Testis (tissue), 5 donors: ENCODE measurements at places on chromosomes 3 and 15.

DNA sequence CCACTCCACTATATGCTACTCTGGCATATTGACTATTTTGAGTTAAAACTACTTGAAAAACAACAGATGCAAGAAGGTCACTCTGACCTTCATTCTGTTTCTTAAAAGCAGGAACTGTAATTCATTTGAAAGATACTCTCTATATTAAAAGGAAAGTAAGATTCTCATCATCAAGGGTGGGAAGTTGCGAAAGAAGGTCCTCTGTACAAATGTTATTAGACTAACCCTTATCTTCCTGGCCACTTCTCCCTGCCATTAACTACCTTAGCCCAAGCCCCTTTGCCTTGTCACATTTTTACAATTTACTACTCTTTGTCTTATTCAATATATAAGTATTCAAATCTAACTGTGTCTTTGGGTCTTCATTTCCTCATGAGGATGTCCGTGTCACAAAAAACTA lies 16.1 kb downstream of the SIDT1 start:
- no peaks in the 10 kb centered on the region for H3K36me3 ChIP-seq
- no peak for DNase-seq
- H3K27me3 ChIP-seq: no peaks in the 10 kb centered on the region
- no peak overlapping the region for H3K27ac ChIP-seq

DNA sequence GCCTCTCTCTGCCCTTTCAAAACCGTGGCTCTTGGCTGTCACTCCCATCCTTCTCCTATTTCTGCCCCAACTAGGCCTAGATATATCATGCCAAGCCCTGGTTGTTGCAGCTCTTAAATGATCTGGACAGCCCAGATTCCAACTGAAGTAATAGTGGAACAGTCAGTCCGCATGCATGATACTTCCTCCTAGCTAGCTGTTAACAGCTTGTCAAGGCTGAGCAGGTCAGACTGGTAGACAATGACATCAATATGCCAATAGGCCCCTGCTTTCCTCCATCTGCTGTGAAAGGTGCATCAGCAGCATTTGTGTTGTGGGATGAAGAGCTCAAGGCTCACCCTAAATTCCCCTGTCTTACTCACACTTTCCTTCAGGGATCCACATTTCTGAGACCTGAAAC lies 527.7 kb upstream of the TGFBR2 start:
- H3K27ac ChIP-seq: no peak overlapping the region
- no peaks in the 10 kb centered on the region for H3K36me3 ChIP-seq
- no peaks in the 10 kb centered on the region for H3K27me3 ChIP-seq
- no peaks in the 10 kb centered on the region for H3K4me1 ChIP-seq
- DNase-seq: no peak

GRCh38 chr3:7204848-7205156 lies 343.9 kb downstream of the GRM7 start:
- H3K4me1 ChIP-seq: peaks cover 6% of the 10 kb centered on the region
- no peak overlapping the region for H3K4me3 ChIP-seq
- DNase-seq: no peak
- H3K36me3 ChIP-seq: no peaks in the 10 kb centered on the region

- no peaks in the 10 kb centered on the region for H3K4me1 ChIP-seq
- H3K27me3 ChIP-seq: no peaks in the 10 kb centered on the region
Measured at GRCh38 chr3:170523248-170523647, 62.6 kb downstream of the SLC7A14 start.

- H3K36me3 ChIP-seq: no peaks in the 10 kb centered on the region
- no peaks in the 10 kb centered on the region for H3K27me3 ChIP-seq
Measured at GRCh38 chr3:122366379-122366749, 16.7 kb downstream of the MIX23 start.

DNA sequence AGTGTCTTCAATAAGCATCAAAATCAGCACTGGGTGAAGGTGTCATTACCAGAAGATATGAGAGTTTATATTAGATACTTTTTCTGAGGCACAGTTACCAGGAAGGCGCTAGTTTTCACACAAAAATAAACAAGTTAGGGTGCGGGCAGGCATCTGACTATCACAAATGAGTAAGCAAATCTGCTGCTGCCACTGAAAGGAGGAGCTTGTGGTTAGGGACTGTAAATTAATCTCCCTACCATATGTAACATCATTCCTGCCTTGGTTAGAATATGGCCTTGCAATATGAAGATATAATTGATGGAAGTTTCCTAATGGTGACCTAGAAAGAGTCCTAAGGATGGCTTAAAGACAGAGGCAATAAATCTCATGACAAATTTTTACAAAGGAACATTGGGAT lies 19.5 kb upstream of the EID1 start:
- DNase-seq: no peak
- H3K4me3 ChIP-seq: no peak overlapping the region
- no peak overlapping the region for H3K27ac ChIP-seq
- no peaks in the 10 kb centered on the region for H3K36me3 ChIP-seq
- H3K27me3 ChIP-seq: no peaks in the 10 kb centered on the region

DNA sequence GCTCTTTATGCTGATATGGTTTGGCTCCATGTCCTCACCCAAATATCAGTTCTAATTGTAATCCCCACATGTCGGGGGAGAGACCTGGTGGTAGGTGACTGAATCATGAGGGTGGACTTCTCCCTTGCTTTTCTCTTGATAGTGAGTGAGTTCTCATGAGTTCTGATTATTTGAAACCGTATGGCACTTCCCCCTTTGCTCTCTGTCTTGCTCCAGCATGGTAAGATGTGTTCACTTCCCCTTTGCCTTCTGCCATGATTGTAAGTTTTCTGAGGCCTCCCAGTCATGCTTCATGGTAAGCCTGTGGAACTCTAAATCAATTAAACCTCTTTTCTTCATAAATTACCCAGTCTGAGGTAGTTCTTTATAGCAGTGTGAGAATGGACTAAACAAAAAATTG lies 107.6 kb downstream of the IMPG2 start:
- no peak overlapping the region for H3K27ac ChIP-seq
- no peaks in the 10 kb centered on the region for H3K4me1 ChIP-seq
- no peak overlapping the region for H3K4me3 ChIP-seq
- H3K36me3 ChIP-seq: no peaks in the 10 kb centered on the region
- H3K27me3 ChIP-seq: no peaks in the 10 kb centered on the region
- no peak for DNase-seq

GRCh38 chr3:42690191-42690590 lies 4.9 kb downstream of the KLHL40 start:
- H3K27me3 ChIP-seq: no peaks in the 10 kb centered on the region
- no peak overlapping the region for H3K27ac ChIP-seq
- H3K4me3 ChIP-seq: no peak overlapping the region
- no peak for DNase-seq
- peaks cover 4% of the 10 kb centered on the region for H3K4me1 ChIP-seq
- H3K36me3 ChIP-seq: no peaks in the 10 kb centered on the region

DNA sequence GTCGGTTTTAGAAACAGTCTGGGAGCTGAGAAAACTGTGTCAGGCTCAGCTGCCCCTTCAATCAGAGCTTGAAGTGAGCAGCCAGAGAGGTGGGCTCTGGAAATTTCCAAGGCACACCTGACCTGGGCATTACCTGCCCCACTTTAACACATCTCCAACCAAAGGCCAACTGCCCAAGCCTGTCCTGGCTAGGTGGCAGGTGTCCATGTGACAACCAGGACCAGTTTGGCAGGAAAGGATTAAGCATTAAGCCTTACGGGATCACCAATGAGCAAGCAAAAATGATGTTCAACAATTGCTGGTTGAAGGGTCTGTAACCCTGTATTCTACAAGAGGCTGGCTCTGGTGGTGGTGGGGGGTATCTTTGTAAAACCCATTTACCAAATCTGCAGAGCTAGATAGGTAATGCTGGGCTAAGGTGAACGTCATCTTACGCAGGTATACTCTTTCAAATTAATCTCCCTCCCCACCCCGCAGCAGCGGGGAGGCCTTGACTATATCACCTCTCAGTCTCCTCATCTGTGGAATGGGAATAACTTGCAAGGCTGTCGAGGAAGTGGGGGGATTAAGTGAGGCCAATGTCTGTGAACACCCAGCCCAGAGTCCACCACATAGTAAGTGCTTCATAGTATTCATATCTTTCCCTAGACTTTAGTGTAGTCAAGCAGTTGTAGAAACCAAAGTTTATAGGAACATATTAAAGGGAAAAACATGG lies 183.2 kb downstream of the MEGF11 start:
- no peak for DNase-seq
- no peak overlapping the region for H3K4me3 ChIP-seq
- H3K27ac ChIP-seq: no peak overlapping the region
- H3K4me1 ChIP-seq: peaks cover 5% of the 10 kb centered on the region
- H3K36me3 ChIP-seq: no peaks in the 10 kb centered on the region
- no peaks in the 10 kb centered on the region for H3K27me3 ChIP-seq

DNA sequence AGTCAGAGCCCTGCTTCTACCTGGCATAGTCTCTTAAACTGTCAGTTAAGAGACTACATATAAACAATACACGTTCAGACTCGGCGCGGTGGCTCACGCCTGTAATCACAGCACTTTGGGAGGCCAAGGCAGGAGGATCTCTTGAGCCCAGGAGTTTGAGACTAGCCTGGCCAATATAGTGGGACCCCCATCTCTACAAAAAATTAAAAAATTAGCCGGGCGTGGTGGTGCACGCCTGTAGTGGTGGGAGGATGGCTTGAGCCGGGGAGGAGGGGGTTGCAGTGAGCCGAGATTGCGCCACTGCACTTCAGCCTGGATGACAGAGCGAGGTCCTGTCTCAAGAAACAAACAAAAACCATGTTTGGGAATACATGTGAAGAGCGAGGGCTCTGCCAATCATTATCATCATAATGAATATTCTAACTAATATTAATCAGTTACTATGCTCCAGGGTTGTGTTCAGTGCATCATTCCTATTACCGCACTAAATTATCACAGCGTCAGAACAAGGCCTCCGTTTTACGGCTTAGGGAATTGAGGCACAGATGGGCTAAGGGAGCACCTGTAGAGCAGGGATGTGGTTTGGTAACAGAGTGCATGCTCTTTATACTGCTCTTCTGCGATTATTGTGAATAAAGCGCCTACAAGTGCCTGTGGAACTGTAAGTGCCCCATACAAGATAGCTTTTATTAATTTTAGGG lies 844 bp upstream of the UQCC5 start:
- no peaks in the 10 kb centered on the region for H3K36me3 ChIP-seq
- H3K4me3 ChIP-seq: no peak overlapping the region
- H3K27me3 ChIP-seq: no peaks in the 10 kb centered on the region
- peaks cover 51% of the 10 kb centered on the region for H3K4me1 ChIP-seq
- DNase-seq: peak; percentile 14
- H3K27ac ChIP-seq: no peak overlapping the region

DNA sequence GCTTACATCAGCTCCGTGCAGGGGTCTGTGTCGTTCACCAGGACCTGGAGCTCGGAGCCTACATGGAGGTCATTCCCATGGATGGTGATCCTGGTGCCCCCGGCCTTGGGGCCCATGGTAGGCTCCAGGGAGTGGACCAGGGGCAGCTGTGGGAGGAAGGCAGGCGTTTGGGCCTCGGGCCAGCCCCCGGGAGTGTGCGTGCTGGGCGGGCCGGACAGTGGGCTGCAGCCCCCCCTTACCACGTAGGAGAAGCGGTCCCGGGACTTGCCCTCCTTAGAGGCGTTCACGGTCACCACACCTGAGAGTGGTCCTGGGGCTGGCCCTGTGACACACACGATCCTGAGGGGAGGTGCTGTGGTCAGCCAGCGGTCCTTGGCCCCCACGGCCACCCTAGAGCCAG lies 29.6 kb downstream of the H1-8 start:
- H3K36me3 ChIP-seq: no peaks in the 10 kb centered on the region
- no peak for DNase-seq

DNA sequence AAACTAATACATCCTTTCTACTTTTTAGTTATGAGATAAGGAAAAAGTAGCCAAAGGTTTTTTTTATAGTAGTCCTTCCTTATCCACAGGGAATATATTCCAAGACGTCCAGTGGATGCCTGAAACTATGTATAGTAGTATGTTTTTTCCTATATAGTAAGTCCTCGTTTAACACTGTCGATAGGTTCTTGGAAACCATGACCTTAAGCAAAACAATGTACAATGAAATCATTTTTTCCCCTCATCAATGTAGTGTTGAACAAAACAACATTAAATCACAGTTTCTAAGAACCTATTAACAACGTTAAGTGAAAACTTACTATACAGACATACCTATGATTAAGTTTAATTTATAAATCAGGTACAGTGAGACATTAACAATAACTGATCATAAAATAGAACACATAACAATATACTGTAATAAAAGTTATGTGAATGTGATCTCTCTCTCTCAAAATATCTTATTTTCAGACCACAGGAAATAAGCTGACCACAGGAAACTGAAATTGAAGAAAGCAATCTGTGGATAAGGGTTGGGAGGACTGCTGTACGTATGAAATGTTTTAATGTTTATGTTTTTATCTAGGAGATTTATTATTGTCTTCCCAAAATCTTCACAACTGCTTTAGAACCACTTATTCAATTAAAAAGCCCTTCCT lies 20.6 kb downstream of the COPS2 start:
- H3K4me3 ChIP-seq: no peak overlapping the region
- H3K4me1 ChIP-seq: no peaks in the 10 kb centered on the region
- no peak for DNase-seq
- no peaks in the 10 kb centered on the region for H3K27me3 ChIP-seq

- no peak for DNase-seq
- H3K27me3 ChIP-seq: no peaks in the 10 kb centered on the region
- H3K4me3 ChIP-seq: no peak overlapping the region
- H3K36me3 ChIP-seq: no peaks in the 10 kb centered on the region
- H3K4me1 ChIP-seq: peaks cover 8% of the 10 kb centered on the region
Measured at GRCh38 chr3:156812521-156813335, 13.4 kb upstream of the LEKR1 start.

DNA sequence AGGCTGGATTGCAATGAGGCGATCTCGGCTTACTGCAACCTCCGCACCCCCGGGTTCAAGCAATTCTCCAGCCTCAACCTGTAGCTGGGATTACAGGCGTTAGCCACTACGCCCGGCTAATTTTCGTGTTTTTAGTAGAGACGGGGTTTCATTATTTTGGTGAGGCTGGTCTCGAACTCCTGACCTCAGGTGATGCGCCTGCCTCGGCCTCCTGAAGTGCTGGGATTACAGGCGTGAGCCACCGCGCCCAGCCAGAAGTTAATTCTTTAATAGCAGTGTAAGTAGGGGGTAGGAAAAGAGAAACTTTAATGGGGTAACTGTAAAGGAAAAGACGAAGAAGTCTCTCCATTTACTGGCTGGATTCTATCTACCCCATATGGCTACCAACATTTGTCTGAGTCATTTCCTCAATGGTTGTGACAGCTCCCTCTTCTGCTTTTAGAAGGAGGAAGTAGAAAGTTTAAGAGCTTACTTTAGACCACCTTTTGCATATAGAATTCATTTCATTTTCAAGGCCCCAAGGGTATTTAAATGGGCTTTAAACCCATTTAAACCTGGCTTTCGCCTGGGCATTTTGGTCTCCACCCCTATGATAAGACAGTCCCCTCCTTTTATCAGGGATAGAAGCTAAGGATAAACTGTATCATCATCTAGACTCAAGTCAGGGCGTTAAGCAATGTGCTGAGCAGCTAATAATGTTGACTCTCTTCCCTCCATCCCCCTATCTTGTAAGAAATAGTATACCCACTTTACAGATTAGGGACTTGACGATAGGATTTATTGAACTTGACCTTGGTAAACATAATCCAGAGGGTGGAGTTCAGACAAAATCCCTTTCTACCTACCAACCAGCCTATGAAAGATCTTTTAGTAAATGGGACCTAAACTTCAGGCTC lies 1.1 kb upstream of the CDV3 start:
- H3K4me1 ChIP-seq: peaks cover 24% of the 10 kb centered on the region
- no peaks in the 10 kb centered on the region for H3K36me3 ChIP-seq
- peak overlapping the region; percentile 82 for H3K27ac ChIP-seq
- peak overlapping the region; percentile 90 for H3K4me3 ChIP-seq
- no peak for DNase-seq
- H3K27me3 ChIP-seq: no peaks in the 10 kb centered on the region
